ENCODE measurements at places on chromosomes 1 and 21.

GRCh38 chr1:27099587-27100334 is 55.2 kb downstream of the SLC9A1 start:
- DNase-seq = no peak

GRCh38 chr1:235552146-235552716 is 48.0 kb upstream of the B3GALNT2 start:
- no peak for DNase-seq

DNA sequence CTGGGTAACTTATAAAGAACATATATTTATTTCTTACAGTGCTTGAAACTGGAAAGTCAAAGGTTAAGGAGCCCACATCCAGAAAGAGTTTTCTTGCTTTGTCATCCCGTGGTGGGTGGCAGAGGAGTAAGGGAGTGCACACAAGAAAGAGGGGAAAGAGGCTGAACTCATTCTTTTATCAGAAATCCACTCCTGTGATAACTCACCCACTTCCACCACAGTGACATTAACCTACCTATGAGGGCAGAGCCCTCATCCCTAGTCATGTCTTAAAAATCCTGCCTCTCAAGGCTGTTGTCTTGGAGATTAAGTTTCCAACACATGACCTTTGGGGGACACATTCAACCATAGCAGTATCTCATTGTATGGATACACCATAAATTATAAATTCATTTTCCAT is 32.5 kb upstream of the RGS4 start:
- DNase-seq = no peak

DNA sequence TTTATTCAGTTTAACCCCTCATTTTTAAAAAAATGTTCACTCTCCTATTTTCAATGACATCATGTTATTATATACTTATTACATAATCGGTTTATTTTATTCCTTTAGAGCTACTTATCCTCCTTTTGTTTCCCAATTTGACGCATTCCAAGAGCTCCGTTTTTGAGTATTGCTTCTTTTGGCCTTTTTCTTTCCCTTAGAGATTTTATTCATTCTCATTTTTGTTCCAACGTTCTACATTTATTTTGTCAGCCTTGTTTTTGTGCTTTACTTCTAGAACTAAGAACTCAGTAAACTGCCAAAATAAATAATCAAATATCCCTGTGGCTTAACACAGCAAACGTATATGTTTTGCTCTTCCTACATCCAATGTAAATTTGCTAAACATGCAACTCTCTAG is 769.1 kb downstream of the NCAM2 start:
- DNase-seq = no peak

DNA sequence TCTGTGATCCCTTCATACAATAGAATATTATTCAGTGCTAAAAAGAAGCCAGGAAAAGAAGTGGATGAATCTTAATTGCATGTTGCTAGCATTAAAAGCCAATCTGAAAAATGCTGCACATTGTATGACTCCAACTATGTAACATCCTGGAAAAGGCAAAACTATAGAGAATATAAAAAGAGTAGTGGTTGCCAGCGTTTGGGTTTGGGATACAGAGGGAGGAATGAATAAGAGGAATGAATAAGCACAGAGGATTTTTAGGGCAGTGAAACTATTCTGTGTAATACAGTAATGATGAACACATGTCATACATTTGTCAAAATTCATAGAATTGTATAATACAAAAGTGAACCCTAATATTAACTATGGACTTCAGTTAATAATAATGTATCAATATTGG is 42.5 kb downstream of the GPR88 start:
- DNase-seq = no peak

GRCh38 chr21:37675202-37675801 is 241.0 kb downstream of the KCNJ6 start:
- peak; percentile 33 for DNase-seq

- DNase-seq = no peak
Measured at GRCh38 chr1:235932090-235932510, 65.4 kb upstream of the LYST start.

GRCh38 chr1:150966011-150966410 is 8.6 kb downstream of the CERS2 start:
- no peak for DNase-seq

DNA sequence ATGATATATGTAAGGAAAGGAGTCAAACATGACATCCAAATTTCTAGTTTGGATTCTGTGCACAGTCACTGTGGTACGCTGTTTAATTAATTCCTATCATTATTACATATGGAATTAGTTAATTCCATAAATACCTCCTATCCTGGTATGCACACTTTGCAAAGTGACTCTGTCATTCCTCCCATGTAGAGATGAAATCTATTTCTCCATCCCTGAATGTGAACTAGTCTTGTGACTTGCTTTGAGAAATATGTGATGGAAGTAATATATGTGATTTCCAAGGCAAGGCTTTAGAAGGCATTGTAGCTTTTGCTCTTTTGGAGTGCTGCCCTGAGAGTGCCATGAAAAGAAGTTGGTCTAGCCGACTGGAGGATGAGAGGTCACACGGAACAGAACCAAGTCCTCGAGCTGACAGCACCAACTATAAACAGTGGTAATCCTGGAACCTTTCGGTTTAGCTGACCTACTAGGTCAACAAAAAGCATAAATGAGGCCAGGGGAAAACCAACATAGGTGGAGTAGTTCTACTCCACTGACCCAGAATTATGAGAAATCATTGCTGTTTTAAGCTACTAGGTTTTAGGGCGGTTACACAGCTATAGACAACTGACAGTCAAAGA is 1.5 kb downstream of the SELENOF start:
- DNase-seq = no peak

- DNase-seq = no peak
Measured at GRCh38 chr1:2530513-2531361, 674 bp upstream of the HES5 start.

- no peak for DNase-seq
Measured at GRCh38 chr1:224767676-224768075, 151.6 kb downstream of the CNIH3 start.

DNA sequence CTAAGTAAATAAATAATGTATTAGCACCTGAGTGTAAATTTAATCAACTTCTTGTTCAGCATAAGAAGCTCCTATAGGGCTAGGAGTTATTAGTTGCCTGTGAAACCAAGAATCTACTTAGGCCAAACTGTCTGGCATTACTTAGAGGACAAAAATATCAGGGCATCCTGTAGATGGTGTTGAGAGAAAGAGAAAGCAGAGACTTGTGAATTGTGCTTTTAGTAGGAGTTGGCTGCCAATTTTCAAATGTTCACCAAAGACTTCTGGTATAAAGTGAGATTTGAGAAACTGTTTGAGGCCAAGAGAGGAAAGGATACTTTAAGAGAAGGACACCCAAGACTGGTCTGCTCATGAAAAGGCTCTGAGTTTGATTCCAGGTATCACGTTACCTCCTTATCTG is 315.5 kb upstream of the DEPDC1 start:
- DNase-seq = no peak

GRCh38 chr1:8915446-8915845 is 30.2 kb upstream of the CA6 start:
- no peak for DNase-seq

DNA sequence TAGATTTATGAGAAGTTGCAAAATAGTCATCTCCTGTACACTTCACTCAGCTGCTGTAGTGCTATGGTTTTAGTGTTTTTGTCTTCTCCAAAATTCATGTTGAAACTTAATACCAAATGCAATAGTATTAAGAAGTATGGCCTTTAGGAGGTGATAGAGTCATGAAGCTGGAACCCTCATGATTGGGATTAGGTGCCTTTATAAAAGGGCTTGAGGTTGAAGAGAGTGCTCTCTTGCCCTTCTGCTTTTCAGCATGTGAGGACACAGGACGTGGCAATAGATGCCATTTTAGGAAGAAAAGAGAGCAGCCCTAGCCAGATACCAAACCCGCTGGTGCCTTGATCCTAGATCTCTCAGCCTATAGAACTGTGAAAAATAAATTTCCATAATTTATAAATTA is 87.6 kb downstream of the CTH start:
- no peak for DNase-seq

All from stimulated activated CD4-positive, alpha-beta T cell treated with anti-CD3 and anti-CD28 coated beads, Interleukin-12 subunit alpha, Interleukin-12 subunit beta, amount 100 ng/mL, for 48 hours (primary cell).